Hepatic stellate cell (primary cell): ENCODE measurements at places on chromosomes 4 and X.

DNA sequence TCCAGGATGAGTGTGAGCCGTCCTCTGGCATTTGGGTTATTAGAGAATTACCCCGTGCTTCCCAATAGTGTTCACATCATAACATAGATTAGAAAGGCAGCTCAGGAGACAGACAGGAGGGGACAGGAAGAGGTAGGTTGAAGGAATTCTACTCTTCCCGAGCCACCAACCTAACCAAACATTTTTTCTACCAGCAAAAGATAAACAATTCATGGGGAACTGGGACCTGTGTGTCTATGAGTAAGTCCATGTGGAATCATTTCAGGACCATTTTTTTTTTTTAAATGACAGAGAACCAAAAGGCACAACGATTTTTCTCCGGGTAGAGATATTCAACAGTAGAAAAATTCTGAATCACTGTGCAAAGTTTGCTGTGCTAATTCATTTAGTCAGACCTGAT is 174.2 kb upstream of the ETNPPL start:
- no peak for DNase-seq

DNA sequence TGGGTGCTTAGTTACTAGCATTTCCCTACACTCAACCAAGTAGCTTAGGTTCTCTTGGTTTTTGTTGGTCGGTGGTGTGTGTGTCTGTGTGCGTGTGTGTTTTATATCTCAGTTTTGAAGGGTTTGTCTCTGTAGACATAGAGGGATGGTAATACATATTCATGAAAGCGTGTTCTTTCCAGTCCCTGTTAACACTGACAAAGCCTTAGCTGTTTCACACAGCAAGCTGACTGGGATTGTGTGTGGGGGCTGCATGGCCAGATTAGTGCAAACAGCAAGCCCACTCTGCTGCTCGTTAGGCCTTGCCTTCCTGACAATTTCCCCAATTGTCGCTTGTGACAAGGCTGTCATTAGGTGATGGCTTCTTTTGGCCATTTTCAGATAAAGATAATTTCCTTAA is 43.9 kb downstream of the ALPK1 start:
- DNase-seq: no peak

- DNase-seq: no peak
Observed at GRCh38 chr4:164894702-164895101, 17.7 kb downstream of the APELA start.

DNA sequence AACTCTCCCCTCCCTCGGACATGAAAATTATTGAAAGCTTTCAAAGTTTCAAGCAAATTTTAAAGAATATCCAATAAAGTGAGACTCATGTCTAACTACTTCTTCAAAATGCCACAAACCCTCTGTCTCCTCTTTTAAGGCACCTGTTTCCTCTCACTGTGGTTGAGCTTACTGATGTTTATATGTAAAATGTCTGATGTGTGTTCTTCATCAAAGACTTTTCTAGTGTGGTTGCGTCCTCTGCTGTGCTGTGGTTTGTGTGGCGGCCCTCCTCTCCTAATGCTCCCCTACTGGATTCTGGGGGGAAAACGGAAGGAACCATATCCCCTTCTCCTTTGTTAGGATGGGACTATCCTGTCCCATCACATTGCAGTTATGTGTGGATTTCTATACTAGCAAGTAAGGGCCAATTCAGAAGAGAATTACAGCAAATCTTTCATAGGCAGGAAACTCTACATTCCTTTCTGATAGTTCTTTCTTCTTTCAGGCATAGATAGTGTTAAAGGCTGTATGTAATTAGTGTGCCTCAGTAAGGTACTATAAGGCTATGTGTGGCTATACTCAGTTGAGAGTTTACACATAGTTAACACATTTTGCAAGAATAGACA is 221.0 kb upstream of the GPRIN3 start:
- DNase-seq: no peak

- DNase-seq: no peak
Observed at GRCh38 chrX:133994576-133994975, 9.2 kb upstream of the GPC3 start.

DNA sequence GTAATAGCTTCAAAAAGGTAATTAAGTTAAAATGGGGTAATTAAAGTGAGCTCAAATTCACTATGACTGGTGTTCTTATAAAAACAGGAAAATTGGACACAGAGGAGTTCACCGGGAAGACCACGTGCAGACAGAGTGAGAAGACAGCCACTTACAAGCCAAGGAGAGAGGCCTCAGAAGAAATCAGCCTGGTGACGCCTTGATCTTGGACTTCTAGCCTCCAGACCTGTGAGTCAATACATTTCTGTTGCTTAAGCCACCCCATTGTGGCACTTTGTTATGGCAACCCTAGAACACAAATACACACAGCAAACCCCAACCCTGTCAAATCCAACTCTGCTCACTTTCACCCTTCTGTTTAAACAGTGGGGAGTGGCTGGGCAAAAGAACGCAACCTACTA is 4.1 kb upstream of the CD38 start:
- DNase-seq: no peak

DNA sequence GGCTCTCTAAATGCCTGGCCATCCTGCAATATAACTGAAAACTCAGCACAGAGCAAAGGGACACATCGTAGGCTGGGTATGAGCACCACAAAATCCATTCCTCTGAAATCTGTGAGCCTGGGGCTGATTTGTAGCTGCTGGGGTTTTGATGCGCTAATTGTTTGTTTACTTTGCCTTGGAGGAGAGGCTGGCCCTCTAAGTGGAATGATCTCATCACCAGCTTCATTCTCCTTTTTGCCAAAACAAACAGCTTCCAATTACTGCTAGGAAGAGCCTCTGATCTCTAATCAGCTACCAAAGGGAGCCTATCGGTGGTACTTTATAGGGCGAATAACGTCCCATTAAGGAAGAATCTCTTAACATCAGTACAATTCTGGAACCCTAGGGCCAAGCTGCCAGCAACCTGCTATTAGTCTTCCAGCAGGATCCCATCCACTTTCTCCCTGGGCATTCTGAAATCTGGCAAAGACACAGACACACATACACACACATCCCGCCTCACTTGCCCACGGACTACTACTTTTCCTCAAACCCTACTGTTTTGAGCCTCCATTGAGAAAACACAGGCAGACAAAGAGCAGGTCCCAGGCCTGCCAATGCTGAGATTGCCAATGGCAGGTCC is 5.8 kb downstream of the ANOS1 start:
- no peak for DNase-seq

- no peak for DNase-seq
Observed at GRCh38 chr4:130338851-130339250, 1242.9 kb downstream of the C4orf33 start.

DNA sequence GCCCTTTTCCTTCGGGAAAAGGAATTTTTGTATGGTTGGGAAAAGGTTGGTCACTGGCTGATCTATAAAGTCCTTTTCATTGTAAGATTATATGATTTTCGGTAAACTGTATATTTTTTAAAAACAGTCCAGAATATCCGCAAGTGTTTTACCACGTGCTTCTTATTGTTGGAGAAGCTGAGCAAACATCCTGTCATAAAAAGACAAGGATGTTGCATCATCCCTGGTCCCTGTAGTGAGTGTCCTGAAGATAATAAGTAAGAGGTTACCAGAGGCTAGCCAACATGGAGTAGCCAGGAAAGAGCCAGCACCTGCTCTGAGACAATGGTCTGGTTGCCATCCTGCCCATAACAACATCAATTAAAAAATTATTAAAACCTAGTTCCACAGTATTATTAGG is 5.1 kb downstream of the CXCL9 start:
- DNase-seq: no peak

GRCh38 chr4:94927696-94928095 is 169.9 kb downstream of the BMPR1B start:
- no peak for DNase-seq
